ENCODE measurements at places on chromosomes 5 and 9. TPM values are rescaled to one million over a fixed set of nuclear protein-coding genes. Genes with fewer than 3 reads are reported as not detected.

- H3K27me3 ChIP-seq = peaks cover 2% of the 10 kb centered on the region
- H3K4me1 ChIP-seq = no peaks in the 10 kb centered on the region
- H3K36me3 ChIP-seq = no peaks in the 10 kb centered on the region
- DNase-seq = no peak
- no peak overlapping the region for H3K4me3 ChIP-seq
- H3K27ac ChIP-seq = no peak overlapping the region
Measured at GRCh38 chr9:90478821-90479220, 163.8 kb downstream of the DIRAS2 start.

The CDK7 gene
- 24.7 TPM for polyA plus RNA-seq

DNA sequence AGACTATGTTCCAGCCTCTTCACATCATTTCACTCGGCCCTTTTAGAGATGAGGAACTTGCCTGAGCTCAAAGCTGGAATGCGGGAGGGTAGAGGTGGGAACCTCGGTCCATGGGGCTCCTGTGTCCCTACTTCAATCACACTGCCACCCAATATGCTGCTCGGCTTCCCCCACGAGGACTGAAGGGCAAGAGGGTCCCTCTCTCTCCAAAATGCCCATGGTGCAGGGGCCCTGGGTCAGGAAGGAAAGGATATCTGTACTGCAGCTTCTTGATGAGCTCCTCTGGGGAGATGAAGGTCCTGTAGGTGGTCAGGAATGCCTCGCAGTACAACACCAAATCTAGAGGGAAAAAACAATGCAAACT, 46.5 kb downstream of the PRRT1B start:
- H3K4me3 ChIP-seq = no peak overlapping the region
- no peak for DNase-seq
- H3K4me1 ChIP-seq = peaks cover 19% of the 10 kb centered on the region

DNA sequence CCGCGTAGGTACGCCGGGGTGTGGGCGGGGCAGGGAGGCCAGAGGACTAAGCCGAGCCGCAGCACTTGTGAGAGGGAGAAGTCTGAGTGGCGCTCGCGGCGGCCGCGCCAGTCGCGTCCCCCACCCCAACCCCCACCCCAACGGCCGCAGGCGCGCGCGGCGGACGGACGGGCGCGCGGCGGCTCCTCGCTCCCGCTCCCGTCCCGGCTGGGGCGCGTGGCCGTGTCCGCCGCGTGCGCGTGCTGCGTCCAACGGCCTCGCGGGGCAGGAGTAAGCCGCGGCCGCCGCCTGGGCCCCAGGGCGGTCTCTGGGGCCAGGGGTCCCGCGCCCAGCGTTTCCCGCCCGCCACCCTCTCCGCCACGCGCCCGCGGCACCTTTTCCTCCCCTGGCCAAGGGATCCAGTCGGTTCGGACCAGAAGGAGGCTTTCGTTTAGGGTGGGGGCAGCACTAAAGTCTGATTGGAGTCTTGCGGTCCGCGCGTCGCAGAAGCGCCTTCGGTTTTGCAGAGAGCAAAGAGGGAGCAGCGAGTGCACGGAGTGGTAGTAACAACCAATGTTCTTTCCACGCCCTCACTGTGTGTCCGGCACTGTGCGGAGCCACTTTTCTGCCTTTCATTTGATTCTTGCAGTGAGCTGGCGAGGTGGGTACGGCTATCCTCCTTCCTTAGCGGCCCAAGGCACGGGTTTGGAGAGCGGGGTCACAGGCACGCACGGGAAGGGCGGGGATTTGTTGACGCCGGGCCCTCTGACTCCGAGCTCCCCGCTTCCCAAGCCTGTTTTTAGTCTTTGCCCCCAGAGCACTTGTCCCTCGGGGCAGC, 483 bp downstream of the G3BP1 start:
- no peaks in the 10 kb centered on the region for H3K27me3 ChIP-seq
- DNase-seq = no peak
- H3K27ac ChIP-seq = peak overlapping the region; percentile 77
